Smooth muscle cell of the umbilical artery (primary cell): ENCODE measurements at places on chromosomes 2 and 18. TPM values are rescaled to one million over a fixed set of nuclear protein-coding genes. Genes with fewer than 3 reads are reported as not detected.

Gene BOLL
- not detected in 2 replicates for total RNA-seq

Gene M1AP
- under 0.01 and 0.05 TPM in 2 replicates for total RNA-seq

Gene KIAA2012
- under 0.01 and 0.09 TPM in 2 replicates for total RNA-seq

Gene MROH2A
- total RNA-seq, result not detected in 2 replicates

Gene AMER3
- not detected in 2 replicates for total RNA-seq

Gene RTKN
- 14.6 and 17.6 TPM in 2 replicates for total RNA-seq

Gene SH3RF3
- 3.4 and 6.5 TPM in 2 replicates for total RNA-seq

Gene ST6GAL2
- 10.7 and 12.9 TPM in 2 replicates for total RNA-seq

Gene ATP6V1C2
- total RNA-seq, result under 0.01 TPM in 1 of 2 replicates, not detected in the other

Gene NEB
- 1.2 and 1.5 TPM in 2 replicates for total RNA-seq

Gene CENPA
- 0.30 and 4.5 TPM in 2 replicates for total RNA-seq

Gene DSG1
- not detected in 2 replicates for total RNA-seq

Gene CYRIA
- 0.30 and 0.51 TPM in 2 replicates for total RNA-seq
